ENCODE measurements at places on chromosomes 7 and 10.
A peak's percentile ranks its signal among the peaks of the same experiment; 100 is the strongest.

- no peak for DNase-seq
Measured at GRCh38 chr10:119211176-119211575, 3.8 kb downstream of the GRK5 start.

- DNase-seq = no peak
Measured at GRCh38 chr10:44980309-44981171, 1.9 kb upstream of the DEPP1 start.

GRCh38 chr7:28272461-28272877, 91.9 kb upstream of the JAZF1 start:
- peak; percentile 61 for DNase-seq

- no peak for DNase-seq
Measured at GRCh38 chr7:116363637-116364432, 135.7 kb upstream of the CAV2 start.

GRCh38 chr10:128734161-128734560, 607.9 kb upstream of the MKI67 start:
- no peak for DNase-seq

- peak; percentile 57 for DNase-seq
Measured at GRCh38 chr7:122143376-122143750, 686 bp downstream of the AASS start.

DNA sequence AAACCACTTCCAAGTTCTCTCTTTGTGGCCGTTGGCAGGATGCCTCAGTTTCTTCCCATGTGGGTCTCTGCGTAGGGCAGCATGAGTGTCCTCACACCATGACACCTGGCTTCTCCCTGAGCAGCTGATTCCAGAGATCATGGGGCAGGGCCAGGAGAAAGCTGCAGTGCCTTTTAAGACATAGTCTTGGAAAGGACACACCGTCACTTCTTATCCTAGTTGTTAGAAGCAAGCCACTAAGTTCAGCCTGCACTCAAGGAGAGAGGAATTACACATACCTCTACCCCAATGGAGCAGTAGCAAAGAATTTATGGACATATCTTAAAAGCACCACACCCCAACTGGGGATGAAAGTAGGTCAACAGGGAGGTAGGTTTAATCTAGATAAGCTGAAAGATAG, 16.4 kb downstream of the NODAL start:
- DNase-seq = no peak

GRCh38 chr10:21315645-21316220, 209.7 kb downstream of the SKIDA1 start:
- DNase-seq = peak; percentile 81
